ENCODE measurements at places on chromosomes 6 and 20.

DNA sequence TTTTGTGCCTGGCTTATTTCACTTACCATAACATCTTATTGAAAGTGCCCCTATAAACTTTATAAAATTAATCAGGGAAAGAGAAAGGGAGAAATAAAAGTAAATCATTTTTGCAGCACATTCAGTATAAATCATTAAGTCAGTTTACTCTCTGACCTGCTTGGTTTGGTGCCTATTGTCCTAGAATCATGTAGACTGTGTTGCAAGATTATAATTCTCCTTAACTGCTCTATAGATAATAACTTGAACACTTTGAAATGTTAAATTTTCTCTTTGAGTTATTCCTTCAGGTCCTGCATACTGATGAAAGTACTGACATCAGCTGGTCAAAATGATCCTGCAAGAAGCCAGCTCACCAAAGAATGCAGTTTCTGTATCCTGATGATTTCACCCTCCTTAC is 969.6 kb upstream of the GJE1 start:
- no peak for DNase-seq

GRCh38 chr6:75203721-75204120 is 2.1 kb downstream of the COL12A1 start:
- no peak for DNase-seq

DNA sequence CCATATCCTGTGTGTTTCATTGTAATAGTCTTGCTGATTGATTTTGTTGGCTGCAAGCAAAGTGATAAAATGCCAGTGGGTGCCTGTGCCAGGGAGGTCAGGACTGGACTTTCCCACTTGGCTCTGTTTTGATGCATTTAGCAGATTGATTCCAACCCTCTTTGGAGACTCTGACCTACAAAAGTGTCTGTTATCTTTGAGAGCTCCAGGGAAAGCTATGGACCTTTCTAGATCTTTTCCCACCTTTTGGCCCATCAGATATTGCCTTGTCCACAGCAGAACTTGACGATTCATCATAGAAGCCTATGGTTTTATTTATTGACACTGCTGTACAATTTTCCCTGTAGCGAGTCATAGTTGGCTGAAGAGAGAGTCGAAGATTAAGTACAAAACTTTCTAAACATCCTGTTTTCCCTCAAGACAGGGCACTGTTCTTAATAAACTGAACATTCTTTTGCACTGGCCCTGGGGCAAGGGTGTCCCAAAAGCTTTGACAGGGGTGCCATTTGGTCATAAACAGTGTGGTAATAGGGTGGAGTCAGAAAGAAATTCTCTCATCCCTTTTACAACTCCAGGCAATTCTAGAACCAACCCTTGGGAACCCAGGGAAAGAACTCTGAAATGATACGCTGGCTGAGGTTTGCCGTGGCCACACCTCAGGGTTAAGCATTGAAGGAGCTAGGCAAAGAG is 53.7 kb downstream of the E2F3 start:
- DNase-seq: no peak

GRCh38 chr6:154632119-154632518 is 101.1 kb upstream of the SCAF8 start:
- DNase-seq: no peak
